ENCODE measurements at places on chromosomes 12 and 14.

- DNase-seq, result peak; percentile 80
Observed at GRCh38 chr12:47021298-47021697, 58.1 kb upstream of the PCED1B start.

DNA sequence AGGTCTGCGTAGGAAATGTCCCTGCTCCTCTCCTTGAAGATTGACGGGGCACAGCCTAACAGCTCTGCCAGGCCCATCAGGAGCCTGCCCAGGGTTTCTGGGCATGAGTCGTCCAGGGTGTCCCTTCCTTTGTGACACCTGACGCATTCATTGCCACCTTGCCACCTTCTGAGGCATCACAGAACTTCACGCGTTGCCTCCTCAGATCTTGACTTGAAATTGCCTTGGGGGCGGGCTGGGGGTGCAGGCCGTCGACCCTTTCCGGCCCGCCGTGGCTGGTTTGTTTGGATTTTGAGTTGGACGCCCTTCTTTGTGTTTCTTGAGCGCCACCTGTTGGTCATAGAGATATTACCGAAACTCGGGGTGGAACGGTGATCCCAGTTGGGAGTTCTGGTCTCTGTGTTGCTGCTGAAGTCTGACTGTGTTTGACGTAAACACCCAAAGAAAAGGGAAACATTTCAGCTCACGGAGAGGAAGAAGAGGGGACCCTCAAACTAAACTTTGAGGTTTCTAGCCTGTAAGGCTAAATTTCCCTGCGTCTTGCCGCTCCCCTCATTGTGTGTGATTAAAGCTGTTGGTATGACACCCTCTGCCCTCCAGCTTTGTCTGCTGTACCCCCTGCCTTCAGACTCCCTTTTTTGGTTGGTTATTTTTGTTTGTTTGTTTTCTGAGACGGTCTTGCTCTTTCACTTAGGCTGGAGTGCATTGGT lies 44.6 kb downstream of the MLXIP start:
- peak; percentile 42 for DNase-seq

DNA sequence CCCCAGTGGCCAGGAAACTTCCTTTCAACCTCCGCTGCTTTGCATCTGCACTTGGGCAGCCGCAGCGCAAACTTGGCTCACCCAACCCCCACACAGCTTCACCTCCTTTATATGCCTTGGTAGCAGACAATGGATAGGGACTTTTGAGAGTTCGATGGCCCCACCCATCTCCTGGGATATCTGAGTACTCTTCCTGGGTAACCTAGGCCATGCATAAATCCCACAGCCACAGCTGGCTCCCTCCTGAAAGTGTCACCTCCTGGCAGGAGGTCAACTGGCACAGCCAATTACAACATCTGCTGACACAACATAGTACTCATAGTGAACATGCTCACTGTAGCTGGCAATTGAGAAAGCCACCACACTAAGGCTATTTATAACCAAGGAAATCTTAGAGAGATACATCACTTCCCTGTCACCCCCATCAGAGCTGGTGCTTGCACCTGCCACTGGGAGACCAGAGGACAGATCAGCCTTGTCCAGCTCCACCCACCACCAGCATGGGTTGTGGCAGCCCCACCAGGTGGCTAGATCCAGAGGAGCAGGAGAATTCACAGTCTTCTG lies 410.0 kb downstream of the SYT1 start:
- peak; percentile 2 for DNase-seq

DNA sequence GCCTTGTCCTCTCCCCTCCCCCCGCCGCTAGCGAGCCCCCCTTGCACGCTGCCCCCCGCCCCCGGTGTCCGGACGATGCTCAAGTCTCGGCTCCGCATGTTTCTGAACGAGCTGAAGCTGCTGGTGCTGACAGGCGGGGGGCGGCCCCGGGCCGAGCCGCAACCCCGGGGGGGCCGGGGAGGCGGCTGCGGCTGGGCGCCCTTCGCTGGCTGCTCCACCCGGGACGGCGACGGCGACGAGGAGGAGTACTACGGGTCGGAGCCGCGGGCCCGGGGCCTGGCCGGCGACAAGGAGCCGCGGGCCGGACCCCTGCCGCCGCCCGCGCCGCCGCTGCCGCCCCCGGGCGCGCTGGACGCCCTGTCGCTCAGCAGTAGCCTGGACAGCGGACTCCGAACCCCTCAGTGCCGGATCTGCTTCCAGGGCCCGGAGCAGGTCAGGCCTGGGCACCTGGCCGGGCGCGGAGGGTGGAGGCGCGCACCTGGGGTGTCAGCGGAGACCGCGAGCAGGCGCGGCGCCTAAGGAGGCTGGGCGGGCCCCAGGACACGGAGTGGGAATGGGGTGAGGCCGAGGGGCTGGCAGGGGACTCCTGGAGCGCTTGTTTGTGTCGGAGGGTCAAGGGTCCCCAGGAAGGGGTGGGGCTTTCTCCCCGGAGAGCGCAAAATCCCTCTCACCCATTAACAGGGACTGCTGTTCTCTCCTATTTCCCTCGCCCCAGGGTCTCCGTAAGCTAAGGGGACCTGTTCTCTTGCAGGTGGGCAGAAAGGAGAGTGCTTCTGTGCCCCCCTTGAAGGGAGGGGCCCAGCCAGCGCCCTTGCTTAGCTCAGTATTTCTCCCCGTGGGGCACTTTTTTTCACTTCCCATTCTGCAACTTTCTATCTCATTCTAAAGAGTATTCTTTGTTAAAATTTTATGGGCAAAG lies 810 bp downstream of the MARCHF9 start:
- DNase-seq, result no peak

GRCh38 chr14:82896476-82896875 lies 1362.8 kb upstream of the SEL1L start:
- DNase-seq, result no peak

DNA sequence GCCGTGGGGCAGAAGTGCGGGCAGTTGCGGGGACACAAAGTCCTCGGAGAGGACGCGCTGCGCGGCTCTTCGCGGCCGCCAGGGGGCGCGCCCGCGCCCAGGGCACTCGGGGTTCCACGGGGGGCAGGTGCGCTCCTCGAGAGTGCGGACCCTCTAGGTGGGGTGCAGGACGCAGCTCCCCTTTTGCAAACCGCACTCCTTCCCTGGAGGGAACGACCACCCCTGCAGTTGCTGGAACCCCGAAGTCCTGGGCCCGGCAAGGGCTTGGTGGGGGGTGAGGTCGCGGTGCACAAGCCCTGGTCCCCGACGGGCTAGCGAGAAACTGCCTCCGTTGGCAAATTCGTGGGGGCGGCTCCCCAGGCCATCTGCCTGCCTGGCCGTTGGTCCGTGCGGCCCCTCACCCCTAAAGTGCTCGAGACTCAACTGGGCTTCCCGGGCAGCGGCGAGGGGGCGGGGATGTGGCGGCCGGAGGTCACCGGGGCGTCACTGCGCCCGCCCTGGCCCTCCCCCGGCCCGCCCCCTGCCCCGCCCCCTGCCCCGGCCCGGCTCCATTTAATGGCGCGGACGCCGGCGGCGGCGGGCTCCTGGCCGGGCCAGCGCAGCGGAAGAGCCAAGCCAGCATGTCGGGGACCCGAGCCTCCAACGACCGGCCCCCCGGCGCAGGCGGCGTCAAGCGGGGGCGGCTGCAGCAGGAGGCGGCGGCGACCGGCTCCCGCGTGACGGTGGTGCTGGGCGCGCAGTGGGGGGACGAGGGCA lies at the start of gene ADSS1:
Gene ADSS1 (plus strand): TSS at position 579 of the 756 bp plus-strand sequence. CDS start 42 bp downstream, at position 621.
- DNase-seq, result peak; percentile 34

DNA sequence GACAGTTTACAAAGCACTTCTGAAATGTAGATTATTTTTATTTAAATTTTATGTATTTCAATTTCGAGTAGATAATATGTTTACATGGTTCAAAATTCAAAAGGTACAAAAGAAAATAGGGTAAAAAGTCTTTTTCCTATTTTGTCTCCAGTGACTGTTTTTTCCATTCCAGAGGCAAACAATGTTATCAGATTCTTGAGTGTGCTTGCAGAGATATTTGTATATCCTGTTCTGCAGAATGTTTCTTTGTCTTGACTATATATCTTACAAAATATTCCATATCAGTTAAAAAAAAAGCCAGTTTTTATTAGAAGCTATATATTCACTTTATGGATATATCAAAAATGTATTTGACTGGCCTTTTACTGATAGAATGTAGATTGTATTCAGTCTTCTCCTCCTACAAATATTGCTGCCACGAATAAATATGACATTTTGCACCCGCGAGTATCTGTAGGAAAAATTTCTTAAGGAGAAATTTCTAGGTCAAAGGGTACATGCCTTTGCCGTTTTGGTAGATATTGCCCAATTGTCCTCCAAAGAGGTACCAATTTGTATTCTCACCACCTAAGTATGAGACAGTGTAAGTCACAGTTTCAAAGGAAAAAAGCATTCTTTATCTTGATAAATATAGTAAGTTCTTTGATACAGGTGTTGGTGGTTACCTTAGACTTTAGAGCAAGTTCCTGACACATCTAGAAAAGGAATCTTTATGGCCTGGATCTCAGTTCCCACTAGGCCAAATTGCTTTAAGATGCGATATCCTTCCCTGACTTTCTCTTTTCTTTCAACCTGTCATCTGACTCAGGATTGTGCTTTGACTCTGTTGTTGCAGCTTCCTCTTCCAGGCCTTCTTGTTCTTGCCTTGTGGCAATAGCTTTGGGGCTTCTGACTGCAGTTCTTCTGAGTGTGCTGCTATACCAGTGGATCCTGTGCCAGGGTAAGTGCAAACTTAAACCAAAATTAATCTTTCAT lies 2.3 kb downstream of the KLRG1 start:
- DNase-seq, result no peak

DNA sequence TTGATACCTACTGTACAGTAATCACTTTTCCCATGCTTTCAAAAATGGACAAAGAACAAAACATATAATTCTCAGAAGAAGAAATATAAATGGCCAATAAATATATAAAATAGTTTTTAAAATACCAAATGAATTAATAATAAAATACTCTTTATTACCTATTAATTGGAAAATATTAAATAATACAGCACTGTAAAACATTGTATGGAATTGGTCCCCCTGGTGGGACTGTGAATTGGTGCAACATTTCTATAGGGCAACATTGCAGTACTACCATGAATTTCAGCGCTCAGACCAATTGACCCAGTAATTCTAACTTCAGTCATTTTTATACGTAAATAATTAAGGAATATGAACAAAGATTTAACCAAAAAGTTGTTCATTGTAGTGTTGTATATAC lies 162.6 kb downstream of the PELI2 start:
- DNase-seq, result no peak

- no peak for DNase-seq
Observed at GRCh38 chr14:69559581-69560011, 15.1 kb downstream of the CCDC177 start.

GRCh38 chr12:128513331-128513730 lies 246.4 kb downstream of the TMEM132C start:
- no peak for DNase-seq

DNA sequence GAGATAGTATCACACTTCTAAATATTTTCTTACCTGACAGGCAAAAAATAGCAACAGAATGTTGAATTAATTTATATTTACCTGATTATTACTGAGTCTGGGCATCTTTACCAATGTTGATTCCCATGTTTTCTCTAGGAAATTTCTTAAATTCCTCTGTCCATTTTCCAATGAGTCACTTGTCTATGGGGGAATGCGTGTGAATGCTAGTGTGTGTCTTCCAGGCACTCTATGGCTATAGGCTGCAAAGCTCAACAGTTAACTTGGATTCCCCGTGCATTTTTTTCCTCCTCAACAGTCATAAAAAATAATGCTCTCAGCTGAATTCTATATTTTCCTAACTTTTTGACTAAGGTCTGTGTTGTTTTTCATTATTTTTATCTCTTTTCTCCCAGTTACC lies 1385.8 kb upstream of the FLRT2 start:
- no peak for DNase-seq

DNA sequence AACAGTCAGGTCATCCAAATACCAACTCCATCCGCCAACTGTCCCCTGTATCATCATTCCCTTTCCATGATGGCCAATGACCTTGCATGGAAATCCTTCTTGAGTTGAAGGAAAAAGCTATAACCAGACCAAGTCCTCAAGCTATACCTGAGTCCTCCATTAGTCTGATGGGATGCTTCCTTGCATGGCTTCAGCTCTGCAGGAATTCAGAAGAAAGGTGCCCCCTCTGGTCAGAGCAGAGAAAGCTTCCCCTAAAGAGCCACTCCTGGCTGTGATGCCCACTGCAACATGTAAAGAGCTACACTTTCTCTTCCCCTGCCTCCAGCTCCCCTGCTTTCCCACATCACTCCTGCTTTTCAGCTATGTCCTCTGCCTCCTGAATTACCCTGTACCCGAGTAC lies 43.1 kb upstream of the FKBP4 start:
- DNase-seq, result no peak

GRCh38 chr12:57795354-57795753 lies 12.8 kb downstream of the TSFM start:
- DNase-seq, result no peak

GRCh38 chr12:60205500-60205899 lies 609.7 kb downstream of the SLC16A7 start:
- peak; percentile 35 for DNase-seq

DNA sequence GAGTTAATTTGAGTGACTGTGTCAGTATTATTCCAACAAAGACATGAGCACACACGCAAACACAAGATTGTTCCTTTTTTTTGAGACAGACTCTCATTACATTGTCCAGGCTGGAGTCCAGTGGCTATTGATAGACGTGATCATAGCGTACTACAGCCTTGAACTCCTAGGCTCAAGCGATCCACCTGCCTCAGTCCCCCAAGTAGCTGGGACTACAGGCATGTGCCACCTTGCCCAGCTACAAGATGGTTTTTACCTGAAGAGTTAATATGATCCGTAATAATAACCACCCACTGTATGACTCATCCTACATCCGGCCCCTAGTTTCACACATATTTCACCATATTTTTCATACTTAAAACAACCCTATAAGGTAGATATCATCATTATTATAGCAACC lies 26.8 kb downstream of the BCAT1 start:
- no peak for DNase-seq

- no peak for DNase-seq
Observed at GRCh38 chr12:72618764-72619163, 346.6 kb downstream of the TRHDE start.

DNA sequence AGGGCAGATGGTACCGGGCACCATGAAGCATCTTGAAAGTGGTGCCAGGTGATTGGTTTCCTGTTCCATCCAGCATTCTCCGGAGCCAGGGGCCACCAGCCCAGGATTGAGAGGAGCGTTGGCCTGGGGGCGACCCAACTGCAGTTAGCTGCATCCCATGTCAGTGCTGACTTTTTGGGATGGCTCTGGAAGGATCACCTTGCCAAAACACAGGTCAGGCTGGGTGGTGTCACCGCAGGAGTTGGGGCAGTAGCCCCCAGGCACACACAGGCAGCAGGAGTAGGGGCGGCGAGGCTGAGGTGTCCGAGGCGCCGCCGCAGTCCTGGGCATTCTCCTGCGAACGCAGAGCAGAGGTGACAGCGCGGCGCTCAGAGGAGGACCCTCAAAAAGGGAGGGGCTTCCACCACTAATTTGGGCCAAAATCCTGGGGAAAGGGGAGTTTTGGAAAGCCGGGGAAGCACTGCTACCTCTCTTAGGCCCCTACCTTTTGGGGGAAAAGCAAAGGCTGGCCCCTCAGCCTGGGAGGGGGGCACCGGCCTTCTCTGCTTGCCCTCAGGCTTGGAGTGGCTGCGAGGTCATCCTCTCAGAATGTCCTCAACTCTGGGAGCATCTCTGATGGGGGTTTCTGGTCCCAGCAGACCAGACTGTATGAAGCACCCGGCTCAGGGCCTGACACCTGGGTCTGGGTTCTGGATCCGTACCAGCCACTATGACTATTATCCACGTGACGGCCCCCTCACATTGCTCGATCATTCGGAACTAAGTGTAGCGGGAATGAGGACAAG lies 26.7 kb upstream of the LRTM2 start:
- DNase-seq, result no peak

GRCh38 chr14:50954811-50955372 lies 10.6 kb upstream of the PYGL start:
- peak; percentile 57 for DNase-seq

GRCh38 chr14:55418411-55418810 lies 6.8 kb upstream of the ATG14 start:
- DNase-seq, result no peak
